ENCODE measurements at places on chromosomes 16 and 17.

- DNase-seq, result no peak
Measured at GRCh38 chr17:82907797-82908542, 68.1 kb upstream of the ZNF750 start.

DNA sequence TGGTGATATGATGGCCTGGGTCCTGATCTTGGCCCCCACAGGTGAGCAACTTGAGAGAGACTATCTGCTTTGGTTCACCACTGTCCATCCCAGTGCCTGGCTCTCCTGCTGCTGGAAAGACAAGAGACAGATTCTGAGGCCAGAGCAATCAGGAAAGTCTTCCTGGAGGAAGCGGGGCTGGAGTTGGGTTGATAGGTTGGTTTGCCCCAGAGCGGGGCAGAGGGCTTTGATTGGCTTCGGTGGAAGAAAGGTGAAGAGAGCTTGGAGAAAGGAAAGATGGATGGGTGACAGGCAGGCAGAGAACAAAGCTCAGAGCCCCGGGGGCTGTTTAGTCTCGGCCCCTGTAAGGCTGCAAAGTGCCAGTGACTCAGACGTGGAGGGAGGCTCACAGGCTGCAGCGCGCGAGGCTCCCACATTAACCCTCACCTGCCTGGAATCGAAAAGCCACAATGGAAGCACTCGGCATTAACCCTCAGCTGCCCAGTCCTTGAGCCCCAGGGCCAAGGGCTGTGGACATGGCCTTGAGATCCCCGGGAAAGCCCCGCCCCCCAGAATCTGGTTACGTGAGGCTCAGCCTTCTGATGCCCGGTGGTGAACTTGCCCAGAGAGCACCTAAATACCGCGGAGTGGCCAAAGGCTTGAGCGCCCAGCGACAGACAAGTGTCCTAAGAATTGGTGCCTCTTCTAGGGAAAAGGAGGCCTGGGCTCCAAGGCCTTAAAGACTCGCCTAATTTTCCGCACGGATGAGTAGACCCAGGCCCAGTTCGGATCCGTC is 996 bp upstream of the CPNE2 start:
- peak; percentile 73 for DNase-seq

DNA sequence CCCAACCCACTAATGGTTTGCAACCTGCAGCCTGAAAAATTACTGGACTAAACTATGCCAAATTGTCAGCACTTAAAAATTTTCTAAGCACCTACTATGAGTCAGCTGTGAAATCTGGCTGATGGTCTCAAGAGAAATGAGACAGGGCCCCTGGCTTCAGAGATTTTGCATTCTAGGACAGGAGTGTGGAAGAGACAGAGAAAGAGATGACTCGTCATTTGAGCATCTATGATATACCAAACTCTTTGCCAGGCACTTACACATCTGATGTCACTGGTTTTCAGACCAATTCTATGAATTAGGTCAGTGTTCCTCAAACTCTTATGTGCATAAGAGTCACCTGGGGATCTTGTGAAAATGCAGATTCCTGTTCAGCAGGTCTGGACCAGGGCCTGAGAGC is 44.4 kb downstream of the CLEC19A start:
- peak; percentile 51 for DNase-seq

DNA sequence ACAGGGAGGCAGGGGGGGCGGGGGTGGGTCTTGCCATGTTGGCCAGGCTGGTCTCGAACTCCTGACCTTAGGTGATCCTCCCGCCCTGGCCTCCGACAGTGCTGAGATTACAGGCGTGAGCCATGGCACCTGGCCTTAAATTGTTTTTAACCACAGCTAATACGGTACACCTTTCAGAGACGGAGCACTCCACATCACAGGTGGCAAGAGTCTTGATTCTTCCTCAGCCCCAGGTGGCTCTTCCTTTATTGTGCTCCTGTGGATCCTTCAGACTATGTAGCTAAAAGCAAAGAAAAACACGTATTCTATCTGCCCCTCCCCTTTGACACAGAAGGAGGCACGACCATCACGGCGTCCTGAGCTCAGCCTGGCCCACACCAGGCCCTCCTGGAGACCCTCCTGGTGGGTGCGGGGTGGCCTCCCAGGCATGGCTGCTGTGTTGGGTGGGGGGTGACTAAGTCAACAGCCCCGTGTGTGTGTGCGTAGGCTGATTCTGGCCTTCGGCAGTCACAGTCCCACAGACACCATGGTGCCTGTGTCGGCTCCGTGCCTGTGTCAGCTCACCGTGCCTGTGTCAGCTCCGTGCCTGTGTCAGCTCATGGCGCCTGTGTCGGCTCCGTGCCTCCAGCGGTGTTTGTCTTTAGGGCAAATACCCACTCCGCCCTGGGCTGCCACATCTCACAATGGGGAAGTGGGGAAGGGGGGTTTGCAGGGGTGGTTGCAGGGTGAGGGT is 10.8 kb upstream of the SECTM1 start:
- DNase-seq, result no peak

- DNase-seq, result no peak
Measured at GRCh38 chr16:20301840-20302239, 25.5 kb downstream of the GP2 start.

- no peak for DNase-seq
Measured at GRCh38 chr16:87178177-87178863, 138.9 kb downstream of the C16orf95 start.

- no peak for DNase-seq
Measured at GRCh38 chr17:43031666-43032065, 6.6 kb downstream of the RND2 start.

DNA sequence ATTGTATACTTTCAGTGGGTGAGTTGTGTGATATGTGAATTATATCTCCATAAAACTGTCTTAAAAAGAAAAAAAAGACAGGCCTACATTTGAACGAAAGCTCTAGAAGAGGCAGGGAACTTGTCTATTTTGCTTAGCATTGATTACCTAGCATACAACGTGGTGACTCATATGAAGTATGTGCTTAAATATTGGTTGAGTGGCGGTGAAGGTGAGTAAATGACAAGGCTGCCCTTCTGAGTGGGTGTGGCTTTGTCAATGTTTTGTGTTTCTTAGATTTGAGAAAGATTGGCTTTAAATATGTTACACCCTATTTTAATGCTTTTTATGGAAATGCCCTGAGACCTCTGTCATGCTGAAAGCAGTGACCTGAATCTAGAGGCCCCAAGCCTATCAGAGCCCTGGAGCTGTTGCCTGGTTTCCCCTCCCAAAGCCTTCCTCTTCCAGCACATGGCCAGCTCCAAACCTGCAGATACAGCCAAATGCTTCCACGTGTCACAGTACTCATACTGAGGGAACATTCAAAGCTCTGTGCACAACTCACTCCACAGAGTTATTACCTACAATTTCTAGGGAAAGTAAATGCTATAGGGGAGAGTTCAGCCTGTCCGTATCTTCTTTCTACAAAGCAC is 260.0 kb downstream of the PHKB start:
- no peak for DNase-seq

- DNase-seq, result no peak
Measured at GRCh38 chr16:15457958-15458357, 23.6 kb downstream of the BMERB1 start.

DNA sequence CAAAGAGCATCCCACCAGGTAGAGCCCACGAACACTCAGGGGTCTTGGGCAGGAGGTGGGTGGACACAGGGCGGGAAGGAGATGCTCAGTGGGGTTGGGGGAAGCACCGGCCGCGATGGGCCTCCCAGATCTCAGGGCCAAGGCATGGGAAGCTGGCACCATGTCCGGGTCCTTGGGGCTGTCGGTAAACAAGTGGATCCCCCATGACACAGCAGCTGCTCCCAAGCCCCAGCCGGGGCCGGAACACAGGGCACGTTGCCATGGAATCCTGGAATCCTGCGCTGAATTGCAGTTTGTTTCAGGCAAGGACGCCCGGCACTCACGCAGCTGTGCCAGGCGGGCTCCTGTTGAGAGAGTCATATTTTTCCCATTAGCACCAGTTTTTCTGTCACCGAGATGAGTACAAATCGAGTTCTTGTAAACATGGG is 23.0 kb upstream of the CHMP6 start:
- DNase-seq, result no peak

- no peak for DNase-seq
Measured at GRCh38 chr16:66001432-66001831, 365.1 kb upstream of the CDH5 start.

- no peak for DNase-seq
Measured at GRCh38 chr16:50999181-50999580, 151.9 kb downstream of the SALL1 start.

GRCh38 chr16:19389246-19389645 is 28.4 kb upstream of the TMC5 start:
- DNase-seq, result peak; percentile 34

- DNase-seq, result peak; percentile 51
Measured at GRCh38 chr16:17334096-17334495, 136.7 kb downstream of the XYLT1 start.
